ENCODE measurements at places on chromosomes 12 and 14.

- no peak for DNase-seq
These were observed 12.2 kb downstream of the AGAP2 start for GRCh38 chr12:57726151-57726883.

DNA sequence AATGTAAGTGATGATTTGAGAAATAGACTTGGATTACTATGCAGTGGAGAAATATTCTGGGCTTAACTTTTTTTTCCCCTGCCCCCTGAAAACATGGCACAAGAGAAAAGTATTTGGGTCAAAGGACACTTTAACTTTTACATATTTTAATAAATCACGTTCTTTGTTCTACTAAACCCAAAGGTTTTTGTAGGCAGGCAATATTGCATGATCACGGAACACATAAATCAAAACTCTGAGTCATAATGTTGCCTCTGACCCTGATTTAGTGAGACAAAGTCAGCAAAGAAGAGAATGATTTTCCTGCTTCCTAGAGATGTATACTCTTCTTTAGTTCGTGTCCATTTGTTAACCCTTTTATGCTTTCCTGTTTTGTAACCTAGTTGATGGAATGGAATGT lies 38.0 kb downstream of the ABCD2 start:
- no peak for DNase-seq

- no peak for DNase-seq
These were observed 13.3 kb upstream of the ANAPC5 start for GRCh38 chr12:121365416-121366062.

- DNase-seq = no peak
These were observed 17.0 kb downstream of the SIX1 start for GRCh38 chr14:60632257-60632656.
